Activated T-helper 1 cell treated with anti-CD3 and anti-CD28 coated beads, Interleukin-2, amount 50 U/mL, for 16 hours (primary cell): ENCODE measurements at places on chromosomes 12 and 14.

GRCh38 chr14:46378248-46378647 is 273.3 kb downstream of the RPL10L start:
- DNase-seq, result no peak

DNA sequence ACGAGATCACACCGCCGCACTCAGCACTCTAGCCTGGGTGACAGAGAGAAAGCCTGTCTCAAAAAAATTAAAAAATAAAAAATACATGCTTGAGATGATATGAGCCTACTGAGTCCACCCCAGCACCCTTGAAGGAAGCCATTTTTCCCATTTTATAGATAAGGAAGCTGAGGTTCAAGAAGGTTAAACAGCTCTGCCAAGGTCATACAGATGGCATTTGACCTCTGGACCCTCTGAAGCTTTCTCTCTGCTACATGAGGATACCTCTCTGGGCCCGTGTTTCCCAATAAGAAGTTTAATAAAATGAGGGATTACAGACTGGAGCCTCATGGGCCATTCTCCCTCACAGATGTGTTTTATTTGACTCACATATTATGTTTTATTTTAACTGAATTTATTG is 53.9 kb upstream of the PNMA1 start:
- no peak for DNase-seq

DNA sequence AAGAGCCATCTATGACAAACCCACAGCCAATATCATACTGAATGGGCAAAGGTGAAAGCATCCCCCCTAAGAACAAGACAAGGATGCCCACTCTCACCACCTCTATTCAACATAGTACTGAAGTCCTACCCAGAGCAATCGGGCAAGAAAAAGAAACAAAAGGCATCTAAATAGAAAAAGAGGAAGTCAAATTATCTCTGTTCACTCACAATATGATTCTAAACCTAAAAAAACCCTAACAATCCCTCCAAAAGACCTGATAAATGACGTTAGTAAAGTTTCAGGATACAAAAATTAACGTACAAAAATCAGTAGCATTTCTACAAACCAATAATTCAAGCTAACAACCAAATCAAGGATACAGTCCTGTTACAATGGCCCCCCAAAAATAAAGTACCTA is 26.9 kb downstream of the MDM1 start:
- no peak for DNase-seq

- DNase-seq, result no peak
Observed at GRCh38 chr12:34219046-34219770, 196.9 kb downstream of the ALG10 start.

GRCh38 chr14:81305743-81306142 is 85.0 kb upstream of the GTF2A1 start:
- DNase-seq, result no peak

DNA sequence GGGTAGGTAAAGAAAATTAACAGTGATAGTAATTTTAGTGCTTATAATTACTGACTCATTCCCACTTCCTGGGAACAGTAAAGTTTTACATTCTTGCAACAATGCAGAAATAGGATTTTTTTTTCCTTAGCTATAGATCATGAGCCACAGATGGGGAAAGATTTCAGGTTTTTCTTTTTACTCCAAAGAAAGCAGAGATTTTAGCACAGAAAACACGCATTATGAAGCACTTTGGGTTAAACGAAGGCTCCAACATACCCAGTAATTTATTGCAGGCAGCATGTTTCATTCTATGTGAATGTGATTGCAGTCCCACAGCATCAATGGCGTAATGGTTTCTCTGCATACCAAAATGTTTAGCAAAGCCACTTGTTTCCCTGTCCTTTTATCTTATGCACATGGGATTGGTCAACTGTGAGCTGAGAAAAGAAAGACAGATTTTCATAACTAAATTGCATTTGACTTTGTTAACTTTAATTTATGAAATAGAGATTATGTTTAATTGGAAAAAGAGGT is 124.6 kb upstream of the E2F7 start:
- DNase-seq, result no peak

DNA sequence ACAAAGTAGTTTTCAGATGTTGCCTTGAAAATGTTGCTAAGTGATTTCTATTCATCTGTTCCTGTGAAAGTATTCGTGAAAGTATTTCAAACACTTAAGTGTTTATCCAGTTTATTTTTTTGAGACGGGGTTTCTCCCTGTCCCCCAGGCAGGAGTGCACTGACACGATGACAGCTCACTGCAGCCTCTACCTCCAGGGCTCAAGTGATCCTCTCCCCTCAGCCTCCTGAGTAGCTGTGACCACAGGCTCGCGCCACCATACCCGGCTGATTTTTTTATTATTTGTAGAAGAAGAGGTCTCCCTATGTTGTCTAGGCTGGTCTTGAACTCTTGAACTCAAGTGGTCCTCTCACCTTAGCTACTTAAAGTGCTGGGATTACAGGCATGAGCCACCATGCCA is 1.7 kb downstream of the ZDHHC17 start:
- DNase-seq, result no peak

GRCh38 chr14:58238252-58239243 is 6.1 kb upstream of the PSMA3 start:
- no peak for DNase-seq

DNA sequence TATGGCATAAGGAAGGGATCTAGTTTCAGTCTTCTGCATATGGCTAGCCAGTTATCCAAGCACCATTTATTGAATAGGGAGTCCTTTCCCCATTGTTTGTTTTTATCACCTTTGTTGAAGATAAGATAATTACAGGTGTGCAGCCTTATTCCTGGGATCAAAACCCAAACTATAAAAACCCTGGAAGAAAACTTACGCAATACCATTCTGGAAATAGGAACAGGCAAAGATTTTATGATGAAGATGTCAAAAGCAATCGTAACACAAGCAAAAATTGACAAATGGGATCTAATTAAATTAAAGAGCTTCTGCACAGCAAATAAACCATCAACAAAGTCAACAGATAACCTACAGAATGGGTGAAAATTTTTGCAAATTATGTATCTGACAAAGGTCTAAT is 128.5 kb upstream of the DCN start:
- DNase-seq, result no peak

GRCh38 chr12:4663971-4664505 is 15.1 kb downstream of the NDUFA9 start:
- DNase-seq, result no peak

GRCh38 chr12:62191491-62192179 is 68.6 kb upstream of the USP15 start:
- DNase-seq, result no peak

DNA sequence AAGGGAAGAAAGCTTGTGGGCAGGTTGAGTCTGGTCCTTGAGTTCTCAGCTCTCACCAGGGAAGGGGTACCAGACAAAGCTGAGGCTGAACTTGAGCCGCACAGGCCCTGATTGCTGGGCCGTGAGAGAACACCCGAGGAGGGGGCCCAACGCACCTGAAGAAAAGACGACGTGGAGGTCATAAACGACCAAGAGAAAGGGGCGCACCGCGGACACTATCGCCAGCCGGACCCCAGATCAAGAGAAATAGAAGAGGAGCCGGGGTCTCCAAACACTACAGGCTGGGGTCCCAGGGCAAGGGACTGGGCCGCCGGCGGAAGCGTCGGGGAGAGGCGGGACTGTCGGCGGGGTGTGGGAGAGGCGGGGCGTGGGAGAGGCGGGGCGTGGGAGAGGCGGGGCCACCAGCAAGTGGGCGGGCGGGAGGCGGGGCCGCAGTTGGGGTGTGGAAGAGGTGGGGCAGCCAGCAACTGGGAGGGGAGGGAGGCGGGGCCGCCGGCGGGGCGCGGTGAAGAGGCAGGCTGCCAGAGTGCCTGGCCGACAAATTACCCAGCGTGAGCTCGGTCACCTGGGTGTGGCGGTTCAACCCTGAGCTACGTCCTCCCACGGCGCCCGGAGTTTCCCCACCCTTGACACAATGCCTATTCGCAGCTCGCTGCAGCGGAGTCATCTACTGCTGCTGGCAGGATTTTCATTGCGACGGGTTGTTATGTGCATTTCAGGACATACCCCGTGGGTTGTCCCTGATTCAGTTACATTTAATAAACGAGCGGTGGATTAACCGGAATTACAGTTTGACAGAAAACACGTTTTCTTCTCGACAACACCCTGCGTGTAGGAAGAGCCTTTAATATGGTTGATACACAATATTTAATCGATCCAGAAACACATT is 15.5 kb upstream of the NEMF start:
- peak; percentile 97 for DNase-seq

GRCh38 chr12:94560431-94561221 is 89.7 kb downstream of the TMCC3 start:
- DNase-seq, result no peak

DNA sequence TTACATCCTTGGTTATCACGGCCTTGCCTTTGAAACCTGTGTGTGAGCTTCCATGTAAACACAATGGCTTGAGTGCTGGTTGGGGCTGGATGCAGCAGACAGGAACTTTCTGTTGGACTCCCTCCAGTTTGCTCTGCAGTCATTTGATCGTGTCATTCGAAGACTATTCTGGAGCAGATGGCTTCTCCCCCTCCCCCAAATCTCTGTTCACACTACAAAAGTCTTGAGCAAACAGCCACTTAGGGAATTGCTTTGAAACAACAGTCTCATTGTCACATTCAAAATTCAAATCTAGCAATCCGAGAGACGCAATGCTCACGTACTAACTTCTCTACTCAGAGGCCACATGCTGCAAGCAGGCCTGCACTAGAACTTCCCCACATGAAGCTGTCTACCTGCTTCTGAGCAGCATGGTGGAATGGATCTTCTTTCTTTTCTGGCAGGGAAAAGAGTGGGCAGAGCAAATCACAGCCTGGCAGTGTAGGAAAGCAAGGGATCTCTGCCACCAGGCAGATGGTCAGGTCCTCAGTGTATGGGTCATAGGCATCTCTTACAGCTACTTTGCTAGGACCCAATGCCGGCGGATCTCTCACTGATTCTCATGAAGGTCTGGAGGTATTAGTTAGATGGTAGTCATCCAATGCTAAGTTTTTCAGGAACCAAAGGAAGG is 214.2 kb downstream of the PPM1H start:
- no peak for DNase-seq

GRCh38 chr14:63210812-63211211 is 6.6 kb downstream of the RHOJ start:
- DNase-seq, result no peak

DNA sequence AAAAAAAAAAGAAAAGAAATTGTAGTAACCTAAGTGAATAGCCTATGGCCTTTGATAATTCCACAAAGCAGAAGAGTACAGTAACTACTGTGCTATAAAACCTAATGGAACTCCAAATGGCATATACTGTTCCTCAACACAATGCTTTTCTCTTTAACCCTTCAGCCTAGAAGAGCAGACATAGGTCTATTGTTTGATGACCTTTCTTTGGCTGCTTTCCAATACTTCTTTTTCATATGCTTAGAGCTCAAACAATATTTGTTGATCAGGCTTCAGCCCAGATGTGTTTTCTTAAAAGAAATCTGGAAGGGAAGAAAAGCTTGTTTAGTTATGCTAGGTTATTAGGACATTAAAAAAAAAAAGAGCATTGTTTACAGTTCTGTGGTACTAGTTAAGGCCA is 116.4 kb downstream of the NTN4 start:
- DNase-seq, result no peak

DNA sequence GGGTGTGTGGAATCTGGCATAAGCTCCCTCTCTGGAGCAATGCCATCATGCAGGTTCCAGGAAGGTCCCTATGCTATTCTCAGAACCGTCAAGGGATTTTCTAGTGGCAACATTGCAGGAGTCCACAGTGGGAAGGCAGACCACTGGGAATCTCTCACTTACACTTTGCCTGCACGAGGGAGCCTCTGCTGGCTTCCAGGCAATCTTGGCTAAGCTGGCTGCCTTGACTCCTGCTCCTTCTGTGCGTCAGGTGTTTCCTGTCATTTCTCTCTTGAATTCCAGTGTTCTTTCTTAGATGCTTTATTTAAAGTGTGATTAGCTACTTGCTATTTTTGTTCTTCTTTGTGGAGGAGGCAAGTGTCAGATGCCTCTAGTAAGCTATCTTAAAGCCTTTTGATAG is 414.0 kb upstream of the ATP2B1 start:
- no peak for DNase-seq

DNA sequence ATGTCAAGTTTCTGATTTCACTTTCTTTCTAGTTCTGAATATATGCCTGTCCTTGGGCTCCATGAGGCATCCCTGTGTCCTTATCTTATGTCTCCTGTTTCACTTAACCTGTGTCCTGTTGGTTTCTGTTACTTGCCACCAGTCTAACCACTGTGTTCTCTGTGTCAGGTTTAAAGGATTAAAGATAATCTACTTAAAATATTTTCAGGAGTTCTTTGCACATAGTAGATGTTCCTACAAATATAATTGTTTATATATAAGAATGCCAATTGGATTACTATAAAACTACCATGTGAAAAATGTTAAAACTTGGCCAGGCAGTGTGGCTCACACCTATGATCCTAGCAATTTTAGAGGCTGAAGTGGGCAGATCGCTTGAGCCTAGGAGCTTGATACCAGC is 406.4 kb downstream of the CCER1 start:
- DNase-seq, result no peak

- no peak for DNase-seq
Observed at GRCh38 chr12:102567031-102567985, 86.9 kb upstream of the IGF1 start.

GRCh38 chr14:22412926-22413411 is 176.1 kb downstream of the DAD1 start:
- no peak for DNase-seq

- no peak for DNase-seq
Observed at GRCh38 chr12:84694116-84694515, 218.5 kb downstream of the SLC6A15 start.

DNA sequence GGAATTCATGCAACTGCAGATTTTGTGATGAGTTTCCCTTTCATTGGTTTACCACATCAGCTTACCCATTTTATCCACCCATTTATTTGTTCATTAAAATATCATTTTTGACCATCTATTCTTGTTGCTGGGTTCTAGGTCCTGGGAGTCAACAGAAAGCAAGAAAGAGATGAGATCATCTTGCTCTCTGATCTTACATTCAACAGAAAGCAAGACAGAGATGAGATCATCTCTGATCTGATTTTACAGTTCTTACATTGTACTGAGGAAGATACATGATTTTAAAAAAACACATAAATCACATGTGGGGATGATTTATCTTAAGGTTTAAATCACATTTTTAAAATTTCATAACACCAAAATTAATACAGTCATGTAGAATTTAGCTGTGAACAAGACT is 2.3 kb downstream of the TAS2R46 start:
- DNase-seq, result no peak

GRCh38 chr12:42733911-42734310 is 144.4 kb upstream of the PRICKLE1 start:
- DNase-seq, result no peak

DNA sequence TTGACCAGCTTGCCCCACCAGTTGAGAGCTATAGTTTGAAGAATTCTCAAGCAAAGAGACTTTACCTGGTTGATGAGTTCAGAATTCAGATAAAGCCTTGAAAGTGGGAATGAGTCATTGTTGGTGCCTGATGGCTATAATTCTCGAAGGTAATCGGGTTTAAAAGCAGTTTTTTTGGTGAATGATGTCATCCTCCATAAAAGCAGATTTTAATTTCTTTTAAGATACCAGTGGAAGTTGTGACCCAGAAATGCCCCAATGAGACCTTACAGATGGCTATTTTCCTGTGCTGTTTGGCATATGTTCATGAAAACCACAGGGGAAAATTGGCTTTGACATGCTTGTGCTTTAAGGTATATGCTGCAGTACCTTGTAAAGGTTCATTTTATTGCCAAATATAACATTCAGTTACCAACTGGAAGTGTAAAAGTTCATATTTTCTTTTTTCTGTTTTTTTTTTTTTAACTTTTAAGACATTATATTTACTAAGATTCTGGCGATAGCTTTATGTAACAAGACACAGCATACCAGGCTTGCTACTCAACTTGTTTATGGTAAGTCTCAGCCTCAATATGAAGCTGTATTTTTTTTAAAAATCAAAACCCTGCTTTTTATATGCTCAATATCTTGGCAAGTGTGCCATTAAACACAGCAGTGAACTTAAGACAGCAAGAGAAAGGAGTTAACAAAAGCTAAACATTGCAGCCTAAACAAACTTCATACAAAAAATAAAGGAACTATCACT is 119.3 kb downstream of the LMNTD1 start:
- DNase-seq, result no peak
